HTR-8/SVneo (cell line): ENCODE measurements at places on chromosomes 2 and 18.
A peak's percentile ranks its signal among the peaks of the same experiment; 100 is the strongest.

GRCh38 chr2:143706354-143706753 lies 577.1 kb downstream of the ARHGAP15 start:
- DNase-seq = no peak

- DNase-seq = no peak
Measured at GRCh38 chr2:11305338-11305737, 39.1 kb downstream of the ROCK2 start.

- DNase-seq = peak; percentile 58
Measured at GRCh38 chr2:37376421-37377186, 32.2 kb downstream of the QPCT start.

DNA sequence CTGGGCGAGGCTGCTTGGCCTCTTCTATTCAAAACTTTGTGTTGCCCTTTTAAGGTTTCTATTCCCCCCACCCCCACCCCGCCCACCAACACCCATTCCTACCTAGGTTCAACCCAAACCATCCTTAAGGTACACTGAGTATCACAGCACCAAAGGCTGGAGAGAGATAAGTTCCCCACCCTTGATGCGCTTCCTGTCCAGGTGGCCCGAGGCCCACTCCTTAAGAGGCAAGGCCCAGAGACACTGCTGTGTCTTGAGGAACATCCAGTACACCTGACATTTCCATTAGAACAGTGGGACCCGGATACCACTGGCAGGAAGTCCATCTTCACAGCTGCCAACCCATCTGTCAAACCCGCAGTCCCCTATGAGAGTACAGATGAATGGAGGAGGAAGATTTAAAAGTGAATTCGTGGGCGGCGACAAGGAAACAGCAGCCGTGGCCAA lies 277 bp upstream of the INPP1 start:
- DNase-seq = no peak

GRCh38 chr2:218063486-218063885 lies 5.6 kb upstream of the RUFY4 start:
- DNase-seq = no peak

- no peak for DNase-seq
Measured at GRCh38 chr18:73670039-73670438, 477.6 kb downstream of the FBXO15 start.

DNA sequence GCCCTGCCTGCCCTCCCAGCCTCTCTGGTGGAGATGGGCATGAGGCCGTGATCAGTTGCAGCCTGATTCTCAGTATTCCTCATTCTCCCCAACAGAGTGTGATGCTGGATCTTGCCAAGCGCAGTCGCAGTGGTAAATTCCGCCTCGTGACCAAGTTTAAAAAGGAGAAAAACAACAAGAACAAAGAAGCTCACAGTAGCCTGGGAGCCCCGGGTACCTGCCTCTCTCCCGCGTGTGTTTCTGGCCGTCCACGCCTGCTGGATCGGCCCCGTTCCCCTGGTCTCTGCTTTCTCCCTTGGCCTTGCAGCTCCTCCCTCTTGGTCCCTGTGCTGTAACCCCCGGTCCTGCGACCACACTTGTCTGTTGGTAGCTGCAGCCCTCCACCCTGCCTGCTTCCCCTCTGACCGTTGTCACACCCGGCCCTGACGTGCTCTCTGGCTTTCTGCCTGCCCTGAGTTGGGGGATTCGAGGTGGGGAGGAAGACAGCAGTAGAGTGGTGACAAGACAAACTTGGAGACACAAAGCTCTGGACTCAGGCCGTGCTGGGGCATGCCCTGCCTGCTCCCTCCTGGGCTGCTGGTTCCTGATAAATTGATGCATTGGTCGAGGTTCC lies 99.5 kb downstream of the USP40 start:
- no peak for DNase-seq
